Glomerular endothelial cell (primary cell): ENCODE measurements at places on chromosomes 3 and 15.

DNA sequence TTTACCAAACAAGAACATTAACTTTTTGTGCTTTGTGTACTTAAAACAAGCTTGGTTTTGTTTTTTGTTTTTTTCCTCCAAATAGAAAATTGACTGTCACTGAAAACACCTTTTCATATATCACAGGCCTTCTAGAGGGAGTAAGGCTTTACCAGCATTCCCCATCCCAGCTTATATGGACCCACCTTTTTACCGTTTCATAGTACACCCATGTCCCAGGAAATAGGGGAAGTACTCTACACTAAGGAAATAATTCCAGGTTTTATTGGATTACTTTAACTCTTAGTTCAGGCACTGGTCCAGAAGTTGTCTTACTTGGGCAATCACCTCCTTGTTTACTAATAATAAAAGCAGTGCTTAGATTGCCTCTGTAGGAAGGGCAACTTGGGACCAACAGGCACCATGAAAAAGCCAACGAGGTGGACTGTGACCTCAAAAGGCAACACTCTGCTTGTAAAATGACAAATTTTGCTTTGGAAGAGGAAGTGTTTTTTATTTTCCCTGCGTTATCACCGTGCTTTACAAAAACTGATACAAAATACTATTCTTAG, 26.2 kb downstream of the HMG20A start:
- no peak for DNase-seq

GRCh38 chr15:66097151-66098021, 156.2 kb downstream of the MEGF11 start:
- no peak for DNase-seq

DNA sequence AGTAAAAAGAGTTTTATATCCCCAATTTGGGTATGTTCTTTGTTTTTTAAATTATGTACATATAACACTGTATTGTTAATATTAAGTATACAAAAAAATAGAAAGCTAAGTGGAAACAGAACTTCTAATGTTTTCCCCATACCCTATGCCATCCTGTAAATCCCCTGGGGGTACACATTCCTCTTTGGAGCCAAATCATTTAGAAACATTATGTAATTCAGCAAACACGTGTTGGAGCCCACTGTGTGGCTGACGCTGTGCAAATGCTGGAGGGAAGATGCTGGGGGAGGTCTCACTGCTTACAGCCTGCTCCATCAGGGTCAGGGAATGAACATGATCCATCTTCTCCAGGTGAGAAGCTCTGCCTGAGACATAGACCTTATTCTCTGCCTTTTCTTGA, 52.8 kb downstream of the CRTC3 start:
- DNase-seq, result no peak

- DNase-seq, result no peak
These were observed 66.3 kb downstream of the ISG20 start for GRCh38 chr15:88704791-88705768.

DNA sequence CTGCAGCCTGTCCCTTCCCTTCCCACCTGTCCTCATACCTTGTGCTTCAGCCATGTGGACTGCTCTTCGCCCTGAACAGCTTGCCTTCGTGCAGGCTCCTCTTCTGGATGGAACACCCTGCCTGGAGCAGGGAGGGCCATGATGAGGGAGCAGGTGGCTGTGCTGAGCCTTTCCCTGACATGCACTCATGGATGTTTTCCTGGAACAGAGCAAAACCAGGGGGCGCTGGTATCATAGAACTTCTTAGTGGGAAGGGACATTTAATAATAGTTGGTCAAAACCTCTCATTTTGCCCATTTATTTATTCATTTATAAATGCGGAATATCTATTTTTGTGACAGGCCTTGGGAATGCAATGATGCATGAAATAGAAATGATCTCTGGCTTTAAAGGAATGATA, 149.3 kb downstream of the CACNA1D start:
- no peak for DNase-seq

GRCh38 chr15:100853676-100854440, 25.8 kb upstream of the ALDH1A3 start:
- no peak for DNase-seq

DNA sequence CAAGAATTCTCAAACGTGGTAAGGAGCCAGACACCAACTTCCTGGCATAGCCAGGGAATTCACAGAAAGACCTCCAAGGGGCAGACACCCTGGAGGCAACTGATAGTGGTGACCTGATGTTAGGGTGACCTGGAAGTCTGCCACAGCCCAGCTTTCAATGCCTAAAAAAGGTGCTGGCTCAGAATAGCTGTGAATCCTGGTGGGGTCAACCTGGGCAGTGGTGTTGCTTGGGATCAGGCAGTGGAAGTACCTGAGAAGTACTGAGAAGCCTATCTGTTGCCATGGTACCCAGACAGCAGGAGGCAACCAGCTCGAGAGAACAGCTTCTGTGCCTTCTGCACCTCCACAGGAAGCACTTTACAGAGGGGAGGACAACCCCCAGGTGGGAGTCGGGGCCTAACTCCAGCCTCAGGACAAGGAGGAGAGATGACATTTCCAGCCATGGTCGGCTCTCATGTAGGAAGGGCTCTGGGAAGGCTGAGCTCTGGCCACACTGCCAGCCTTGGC, 55.4 kb upstream of the LARS2 start:
- no peak for DNase-seq

DNA sequence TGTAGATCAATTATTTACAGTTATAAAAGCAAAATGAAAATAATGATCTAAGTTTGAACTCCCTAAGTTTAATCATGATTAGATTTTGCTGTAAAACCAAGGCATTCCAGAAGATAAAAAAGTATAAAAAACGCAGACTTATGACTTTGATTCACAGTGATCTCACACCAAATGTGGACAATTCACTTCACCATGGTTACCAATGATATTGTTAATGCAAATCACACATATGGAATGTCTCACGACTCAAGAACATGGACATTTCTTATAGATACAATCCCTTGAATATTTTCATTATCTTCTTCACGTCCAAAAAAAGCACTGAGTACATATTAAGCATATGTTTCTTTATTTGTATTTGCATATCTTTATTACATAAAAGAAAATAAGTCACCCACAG, 1054.2 kb downstream of the NAALADL2 start:
- no peak for DNase-seq

GRCh38 chr15:36109943-36110658, 469.3 kb upstream of the CDIN1 start:
- no peak for DNase-seq
